ENCODE measurements at places on chromosomes 13 and 19.
A peak's percentile ranks its signal among the peaks of the same experiment; 100 is the strongest.

DNA sequence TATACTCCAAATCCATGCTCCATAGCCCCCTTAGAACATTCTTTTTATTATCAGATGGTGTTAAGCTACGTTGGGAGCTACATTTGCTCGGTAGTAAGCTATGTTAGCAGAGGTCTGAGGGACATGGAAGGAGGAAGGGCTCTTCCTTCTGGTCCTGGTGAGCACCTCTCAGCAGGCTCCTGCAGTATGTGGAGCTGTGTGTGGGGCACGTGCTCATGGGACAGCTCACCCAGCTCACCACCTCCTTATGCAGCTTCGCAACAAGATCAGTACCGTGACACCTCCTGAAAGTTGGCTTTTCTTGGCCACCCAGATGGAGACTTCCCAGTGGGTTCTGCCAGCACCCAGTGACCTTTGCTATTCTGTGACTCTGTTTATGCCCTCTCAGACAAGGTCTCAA, 400.5 kb upstream of the SLC10A2 start:
- no peak for DNase-seq

- DNase-seq: no peak
Measured at GRCh38 chr13:80101040-80101439, 239.9 kb downstream of the SPRY2 start.

- DNase-seq: no peak
Measured at GRCh38 chr19:28126135-28126898, 1086.6 kb downstream of the UQCRFS1 start.

DNA sequence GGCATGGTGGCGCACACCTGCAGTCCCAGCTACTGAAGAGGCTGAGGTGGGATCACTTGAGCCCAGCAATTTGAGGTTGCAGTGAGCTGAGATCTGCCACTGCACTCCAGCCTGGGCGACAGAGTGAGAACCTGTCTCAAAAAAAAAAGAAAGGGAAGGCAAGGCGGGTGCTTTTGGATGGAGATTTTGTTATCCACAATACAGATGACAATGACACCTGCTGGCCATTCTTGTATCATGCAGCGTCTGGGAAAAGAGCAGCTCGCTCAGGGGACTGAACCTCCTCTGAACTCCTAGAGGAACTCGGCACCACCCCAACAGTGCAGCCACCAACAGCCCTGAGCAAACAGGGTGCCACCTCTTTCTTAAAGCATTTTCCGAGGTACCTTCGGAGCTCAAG, 22.8 kb downstream of the HAUS8 start:
- DNase-seq: no peak

DNA sequence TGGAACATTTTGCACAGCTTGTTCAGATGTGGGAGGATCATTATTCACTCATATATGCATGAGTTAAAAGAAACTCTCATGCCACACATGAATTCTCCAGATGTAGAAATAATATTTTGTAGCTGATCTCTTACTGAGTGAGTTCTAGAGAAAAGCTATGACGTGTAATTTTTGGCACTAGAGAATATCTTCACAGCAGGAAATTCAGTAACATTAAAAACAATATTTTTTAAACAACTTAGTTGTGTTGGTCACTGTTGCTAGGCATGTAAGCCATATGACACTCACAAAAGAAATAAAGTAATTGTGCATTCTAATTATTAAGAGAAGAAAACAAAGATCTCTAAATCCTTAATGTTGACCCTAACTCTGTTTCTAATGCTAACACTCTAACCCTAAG, 371.4 kb upstream of the SLC10A2 start:
- DNase-seq: no peak

DNA sequence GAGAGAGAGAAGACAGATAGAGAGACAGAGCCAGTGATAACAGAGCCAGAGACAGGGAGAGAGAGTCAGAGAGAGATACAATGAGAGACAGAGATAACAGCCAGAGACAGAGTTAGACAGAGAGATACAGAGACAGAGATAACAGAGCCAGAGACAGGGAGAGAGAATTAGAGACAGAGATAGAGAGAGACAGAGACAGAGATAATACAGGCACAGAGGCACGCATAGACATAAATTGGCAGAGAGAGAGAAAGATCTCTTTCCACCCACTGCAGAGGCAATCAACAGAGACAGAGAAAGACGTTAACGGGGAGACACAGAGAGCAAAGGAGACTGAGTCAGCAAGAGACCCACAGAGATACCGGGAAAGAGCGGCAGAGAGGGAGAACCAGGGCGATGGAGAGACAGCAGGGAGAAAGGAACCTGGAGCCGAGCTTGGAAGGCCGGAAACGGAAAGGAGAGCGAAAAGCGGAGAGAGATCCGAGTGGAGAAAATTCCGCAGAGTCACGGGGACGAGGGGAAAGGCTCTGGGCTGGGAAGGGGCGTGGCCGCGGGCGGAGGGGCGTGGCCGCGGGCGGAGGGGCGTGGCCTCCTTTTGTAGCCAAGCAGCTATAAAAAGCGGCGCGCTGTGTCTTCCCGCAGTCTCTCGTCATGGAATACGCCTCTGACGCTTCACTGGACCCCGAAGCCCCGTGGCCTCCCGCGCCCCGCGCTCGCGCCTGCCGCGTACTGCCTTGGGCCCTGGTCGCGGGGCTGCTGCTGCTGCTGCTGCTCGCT, at the start of gene TNFSF9:
Gene TNFSF9 (plus strand): TSS at position 641 of the 777 bp plus-strand sequence. CDS start 11 bp downstream, at position 652.
- peak; percentile 77 for DNase-seq

DNA sequence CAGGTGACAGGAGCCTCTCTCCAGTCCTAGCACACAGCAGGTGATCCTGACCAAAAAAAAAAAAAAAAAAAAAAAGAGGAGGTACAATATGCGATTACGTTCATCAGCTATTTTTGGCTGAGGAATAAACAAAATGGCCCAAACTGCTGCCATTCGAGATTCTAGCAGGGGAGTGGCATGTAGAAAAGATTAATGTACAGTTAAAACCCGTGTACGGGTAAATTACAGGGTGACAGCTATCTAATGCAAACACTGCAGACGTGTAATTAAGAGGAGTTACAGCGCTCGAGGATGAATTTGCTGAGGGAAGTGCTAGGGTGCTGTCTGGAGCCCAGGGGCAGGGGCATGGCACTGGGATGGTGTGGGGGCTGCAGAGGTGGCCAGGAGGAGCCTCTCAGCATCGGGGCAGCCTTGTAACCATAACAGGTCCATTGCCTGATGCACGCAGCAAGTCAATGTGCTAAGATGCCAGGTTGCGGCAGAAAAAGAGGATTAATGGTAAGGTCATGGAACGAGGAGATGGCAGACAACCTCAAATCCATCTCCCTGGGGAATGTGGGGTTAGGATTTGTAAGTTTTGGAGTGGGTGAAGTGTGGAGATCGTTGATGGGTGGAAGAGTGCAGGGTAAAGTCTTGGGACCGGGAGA, 17.4 kb downstream of the CHST8 start:
- no peak for DNase-seq

DNA sequence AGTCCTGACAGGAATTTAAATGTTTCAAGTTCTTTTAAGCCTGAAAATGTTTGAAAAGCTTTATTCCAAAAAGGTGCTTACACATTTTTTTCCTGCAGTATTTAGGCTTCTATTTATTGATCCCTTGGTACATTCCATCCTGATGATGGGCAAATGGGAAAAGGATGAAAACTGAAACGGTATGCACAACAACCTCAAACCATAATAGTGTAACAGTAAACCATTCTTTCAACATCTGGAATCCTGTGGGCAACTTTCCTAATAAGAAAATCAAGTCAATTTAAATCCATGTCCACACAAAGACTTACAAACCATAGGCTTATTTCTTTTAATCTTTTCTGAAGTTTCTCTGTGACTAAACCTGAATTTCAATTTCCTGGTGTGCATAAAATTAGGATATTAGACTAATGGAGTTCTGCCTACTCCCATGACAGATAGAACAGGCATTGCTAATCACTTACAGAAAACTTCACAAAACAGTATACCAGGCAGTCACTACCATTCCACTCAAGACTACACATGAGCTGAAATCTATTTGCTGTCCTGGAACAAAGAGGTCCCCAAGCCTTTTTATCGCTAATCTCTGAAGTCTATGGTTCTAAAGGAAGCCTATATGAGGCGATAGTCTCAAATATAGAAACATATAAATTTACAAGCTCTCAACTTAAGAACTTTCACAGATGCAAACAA, 103.3 kb downstream of the DLEU7 start:
- no peak for DNase-seq

- no peak for DNase-seq
Measured at GRCh38 chr13:91397595-91397994, 826 bp upstream of the GPC5 start.

DNA sequence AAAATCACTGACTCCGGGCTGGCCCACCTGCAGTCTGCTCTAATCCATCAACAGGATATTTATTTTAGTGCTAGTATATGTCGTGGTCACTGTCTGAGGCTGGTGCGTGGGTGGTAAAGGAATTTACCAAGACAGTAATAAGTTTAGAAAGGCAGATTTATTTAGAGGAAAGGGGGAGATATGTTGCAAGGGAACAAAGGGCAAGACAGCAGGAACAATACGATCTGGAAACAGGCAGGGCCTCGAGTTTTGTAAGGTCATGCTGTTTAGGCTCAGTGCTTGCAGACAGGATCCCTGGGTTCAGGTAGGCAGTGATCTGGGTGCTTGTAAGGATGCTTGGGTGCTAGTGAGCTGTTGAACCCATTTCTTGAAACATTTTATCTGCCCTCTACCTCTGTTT, 748.2 kb upstream of the SLITRK5 start:
- DNase-seq: no peak

DNA sequence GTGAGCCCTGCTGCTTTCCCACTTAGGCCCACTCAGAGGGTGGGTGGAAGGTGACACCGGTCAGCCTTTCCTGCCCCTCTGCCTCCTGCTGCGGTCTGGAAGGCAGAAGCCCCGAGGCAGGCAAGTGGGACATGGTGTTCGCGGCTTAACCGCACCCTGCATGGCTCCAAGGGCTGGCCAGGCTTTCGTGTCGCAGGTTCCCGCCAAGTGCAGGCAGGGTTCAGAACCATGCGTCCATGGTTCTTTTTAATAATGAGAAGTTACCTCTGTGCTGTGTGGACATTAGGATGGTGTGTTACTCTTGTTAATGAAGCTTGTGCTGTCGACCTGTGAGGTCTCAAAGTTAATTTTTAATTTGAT, 986 bp downstream of the DGKH start:
- no peak for DNase-seq

- no peak for DNase-seq
Measured at GRCh38 chr13:73822668-73823592, 311.3 kb downstream of the KLF12 start.

DNA sequence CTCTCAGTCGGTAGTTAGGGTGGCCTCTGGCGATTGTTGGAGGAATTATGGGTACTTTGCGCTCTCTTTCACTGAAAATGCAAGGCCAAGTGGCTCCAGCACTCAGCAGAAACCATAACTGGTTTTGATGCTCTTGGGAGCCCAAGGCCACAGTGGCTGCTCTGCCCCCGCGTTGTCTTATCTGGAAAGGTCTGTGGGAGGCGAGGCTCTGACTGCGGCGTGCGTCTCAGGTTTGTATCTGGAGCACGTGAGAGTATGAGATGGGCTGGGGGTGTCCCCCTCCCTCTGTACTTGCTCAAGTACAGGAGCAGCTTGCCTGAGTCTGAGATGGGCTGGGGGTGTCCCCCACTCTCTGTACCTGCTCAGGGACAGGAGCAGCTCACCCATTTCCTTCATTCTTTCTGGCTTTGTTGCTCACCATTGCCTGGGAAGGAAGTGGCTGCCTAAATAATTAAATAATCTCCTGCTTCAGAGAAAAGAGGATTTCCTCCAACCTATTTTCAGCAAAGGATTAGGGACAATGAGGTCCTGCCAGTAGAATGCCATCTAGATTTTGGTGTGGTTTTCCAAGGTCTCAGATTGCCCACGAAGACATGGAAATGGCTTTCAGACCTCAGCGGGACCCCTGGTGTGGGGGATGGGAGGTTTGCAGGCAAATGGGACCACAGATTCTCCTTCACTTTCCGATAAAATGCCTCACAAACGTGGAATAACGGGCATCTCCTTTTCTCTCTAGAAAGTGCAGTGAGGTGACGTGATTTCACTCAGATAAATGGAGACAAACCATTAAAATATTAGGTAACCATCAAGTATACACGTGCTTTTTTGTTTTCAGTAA, 14.7 kb downstream of the ATP11A start:
- DNase-seq: no peak

DNA sequence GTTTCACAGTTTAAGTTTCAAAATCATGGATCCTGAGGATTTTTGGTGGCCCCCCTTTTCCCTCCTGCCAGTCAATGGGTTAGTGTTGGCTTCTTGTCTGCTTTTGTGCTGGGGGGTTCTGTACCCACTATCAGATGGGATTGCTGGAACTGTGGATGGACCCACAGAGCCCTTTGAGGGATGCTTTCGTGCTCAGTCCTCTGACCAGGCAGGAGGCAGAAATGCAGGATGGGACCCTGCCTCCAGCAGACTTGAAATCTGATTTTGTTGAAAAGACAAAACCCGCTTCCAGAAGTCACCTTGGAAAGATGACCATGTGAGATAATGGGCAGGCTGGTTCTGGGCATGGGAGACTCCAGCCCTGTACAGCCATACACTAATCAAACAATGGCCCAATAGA, 408.9 kb downstream of the ZNF536 start:
- DNase-seq: no peak

GRCh38 chr13:66640231-66640630, 589.9 kb downstream of the PCDH9 start:
- no peak for DNase-seq

- DNase-seq: no peak
Measured at GRCh38 chr19:33110137-33110910, 21.6 kb upstream of the WDR88 start.

- DNase-seq: no peak
Measured at GRCh38 chr19:6639439-6639838, 30.5 kb downstream of the TNFSF14 start.

DNA sequence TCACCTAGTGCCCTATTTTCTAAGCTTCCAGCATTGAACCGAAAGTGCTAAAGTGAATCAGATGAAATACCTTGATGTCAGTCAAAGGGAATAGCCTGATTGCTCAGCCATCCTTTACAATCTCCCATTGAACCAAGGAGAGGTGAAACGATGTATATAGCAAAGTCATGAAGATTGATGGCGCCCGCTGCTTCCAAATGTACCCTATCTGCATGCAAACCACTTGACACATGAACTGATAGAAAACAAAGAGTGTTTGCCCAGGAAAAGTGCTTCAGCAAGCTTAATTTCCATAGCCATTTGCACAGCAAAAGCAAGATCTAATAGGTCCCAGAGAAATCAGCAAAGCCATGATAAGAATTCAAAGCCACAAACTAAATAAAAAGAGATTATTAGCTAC, 624.9 kb upstream of the PCDH9 start:
- no peak for DNase-seq

DNA sequence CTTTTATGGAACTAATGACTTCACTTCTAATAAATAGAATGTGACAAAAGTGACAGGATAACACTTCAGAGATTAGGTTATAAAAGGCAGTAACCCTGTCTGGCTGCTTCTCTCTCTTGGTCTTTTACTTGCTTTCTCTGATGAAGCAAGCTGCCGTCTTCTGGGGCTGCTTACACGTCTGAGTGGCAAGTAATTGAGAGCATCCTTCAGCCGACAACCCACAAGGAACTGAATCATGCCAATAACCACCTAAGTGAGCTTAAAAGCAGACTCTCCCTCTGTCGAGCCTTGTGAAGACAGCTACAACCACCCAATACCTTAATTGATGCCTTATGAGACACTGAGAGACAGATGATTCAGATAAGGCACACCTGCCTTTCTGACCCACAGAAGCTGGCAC, 1091.2 kb downstream of the SLITRK1 start:
- DNase-seq: no peak

- DNase-seq: no peak
Measured at GRCh38 chr13:30339738-30340330, 32.5 kb upstream of the KATNAL1 start.

GRCh38 chr13:99308471-99309087, 1.4 kb upstream of the GPR183 start:
- DNase-seq: no peak

- no peak for DNase-seq
Measured at GRCh38 chr19:47796785-47797184, 7.6 kb downstream of the TPRX1 start.

- no peak for DNase-seq
Measured at GRCh38 chr13:26185720-26186117, 36.4 kb downstream of the RNF6 start.
